ENCODE measurements at places on chromosomes 3 and 15.
A peak's percentile ranks its signal among the peaks of the same experiment; 100 is the strongest.

GRCh38 chr3:29169451-29169850, 111.4 kb upstream of the RBMS3 start:
- DNase-seq, result no peak

GRCh38 chr3:21729331-21729730, 21.7 kb downstream of the ZNF385D start:
- no peak for DNase-seq

DNA sequence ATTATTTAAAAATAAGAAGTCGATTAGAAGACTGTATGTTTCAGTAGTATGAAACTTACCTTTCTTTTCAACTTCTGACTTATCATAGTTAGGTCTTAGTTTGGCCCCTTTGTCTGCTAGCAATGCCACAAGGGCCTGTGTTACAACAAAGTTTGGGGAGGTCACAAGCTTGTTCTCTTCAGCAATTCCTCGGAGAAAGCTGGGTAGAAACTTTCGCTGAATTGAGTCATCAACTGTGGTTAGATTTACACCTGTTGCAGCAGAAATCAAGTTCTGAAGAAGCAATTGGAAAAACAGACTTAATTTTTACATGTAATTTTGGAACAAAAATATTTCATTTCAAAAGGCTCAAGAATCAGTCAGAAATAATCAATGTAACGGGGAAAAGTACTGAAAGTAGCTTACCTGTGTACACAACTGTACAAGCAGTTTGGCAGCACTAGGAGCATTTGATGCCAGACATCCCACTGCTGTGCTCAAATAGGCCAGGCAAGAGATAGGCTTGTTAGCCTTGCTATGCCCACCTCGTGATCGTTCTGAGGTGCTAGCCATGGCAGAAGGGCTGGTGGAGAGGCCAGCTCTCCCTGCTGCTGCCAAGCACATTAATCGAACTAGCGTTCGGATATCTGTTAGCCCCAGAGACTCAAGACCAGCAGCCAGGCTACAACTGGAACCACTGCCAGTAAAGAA, 58.6 kb downstream of the FBXL22 start:
- DNase-seq, result no peak

- no peak for DNase-seq
These were observed 148.2 kb downstream of the PDE8A start for GRCh38 chr15:85129881-85130280.

- DNase-seq, result no peak
These were observed 2.2 kb downstream of the FURIN start for GRCh38 chr15:90870354-90871138.

- DNase-seq, result no peak
These were observed 173.9 kb upstream of the CD96 start for GRCh38 chr3:111368056-111368455.

DNA sequence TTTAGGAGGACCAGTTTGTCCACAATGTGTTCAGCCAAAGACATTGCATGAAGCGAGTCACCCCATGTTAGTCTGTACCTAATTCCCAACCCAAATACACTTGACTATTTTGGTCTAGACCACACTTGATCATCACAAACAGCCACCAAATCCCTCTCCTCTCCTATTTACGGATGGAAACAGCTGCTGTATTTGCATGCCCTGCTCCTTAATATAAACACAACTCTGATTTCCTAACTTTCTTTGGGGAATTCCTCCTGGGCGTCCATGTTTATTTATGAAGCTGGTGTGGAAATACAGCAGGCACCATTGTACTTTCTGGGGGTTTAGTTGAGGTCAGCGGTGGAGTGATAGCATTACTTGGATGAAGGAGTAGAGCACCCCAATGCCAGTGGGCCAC, 235.2 kb downstream of the TLE3 start:
- DNase-seq, result no peak

DNA sequence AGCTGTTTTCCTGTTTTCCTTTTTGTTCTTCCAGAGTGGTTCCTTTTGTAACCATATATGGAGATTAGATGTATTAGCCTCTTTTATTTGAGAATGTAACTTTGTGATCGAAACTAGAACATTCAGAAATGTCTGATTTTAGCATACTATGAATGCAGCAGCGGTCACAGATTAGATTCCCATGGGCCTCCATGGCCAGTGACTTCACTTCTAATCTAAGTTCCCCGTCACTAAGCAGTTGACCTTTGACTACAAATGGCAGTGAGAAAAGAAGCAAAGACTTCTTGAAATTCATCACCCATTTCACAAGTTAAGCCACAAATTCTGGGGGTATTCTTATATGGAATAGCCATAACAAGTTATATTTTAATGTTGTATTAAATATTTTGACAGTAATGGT, 114.6 kb upstream of the FLNB start:
- no peak for DNase-seq

DNA sequence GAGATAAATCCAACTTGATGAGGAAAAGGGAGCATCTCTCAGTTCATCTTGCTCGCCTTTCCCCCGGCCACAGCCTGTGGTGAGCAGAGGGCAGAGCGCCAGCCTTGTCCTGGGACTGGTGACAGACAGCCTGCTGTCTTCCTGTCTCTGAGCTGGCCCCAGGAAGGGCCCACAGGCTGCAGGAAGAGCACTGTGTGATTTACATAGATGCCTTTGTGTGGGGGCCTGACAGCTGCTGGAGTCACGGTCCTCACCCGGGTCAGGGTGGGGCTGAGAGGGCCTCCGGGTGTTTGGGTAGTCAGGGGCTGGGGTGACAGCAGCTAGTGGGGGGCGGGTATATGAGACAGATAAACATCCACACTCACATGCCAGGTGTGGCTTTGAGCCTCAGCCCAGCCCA, 29.3 kb downstream of the PLA2G4D start:
- peak; percentile 5 for DNase-seq

DNA sequence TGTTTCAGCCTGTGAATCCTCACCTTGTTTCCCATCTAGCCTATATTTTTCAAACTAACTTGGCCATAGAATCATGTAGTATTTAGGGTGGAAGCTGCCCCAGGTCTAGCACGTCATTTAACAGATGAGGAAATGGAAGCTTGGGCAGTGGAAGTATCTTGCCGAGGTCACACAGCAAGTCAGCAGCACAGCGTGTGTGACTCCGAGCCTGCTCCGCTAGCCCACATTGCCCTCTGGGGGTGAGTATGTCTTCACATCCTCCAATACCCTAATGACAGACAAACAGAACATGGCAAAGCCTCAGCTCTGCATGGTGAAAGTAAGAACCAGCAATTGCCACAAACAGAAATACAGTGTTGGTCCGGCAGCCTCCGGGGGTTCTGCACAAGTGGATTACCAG, 2.2 kb upstream of the CCR5 start:
- DNase-seq, result no peak

DNA sequence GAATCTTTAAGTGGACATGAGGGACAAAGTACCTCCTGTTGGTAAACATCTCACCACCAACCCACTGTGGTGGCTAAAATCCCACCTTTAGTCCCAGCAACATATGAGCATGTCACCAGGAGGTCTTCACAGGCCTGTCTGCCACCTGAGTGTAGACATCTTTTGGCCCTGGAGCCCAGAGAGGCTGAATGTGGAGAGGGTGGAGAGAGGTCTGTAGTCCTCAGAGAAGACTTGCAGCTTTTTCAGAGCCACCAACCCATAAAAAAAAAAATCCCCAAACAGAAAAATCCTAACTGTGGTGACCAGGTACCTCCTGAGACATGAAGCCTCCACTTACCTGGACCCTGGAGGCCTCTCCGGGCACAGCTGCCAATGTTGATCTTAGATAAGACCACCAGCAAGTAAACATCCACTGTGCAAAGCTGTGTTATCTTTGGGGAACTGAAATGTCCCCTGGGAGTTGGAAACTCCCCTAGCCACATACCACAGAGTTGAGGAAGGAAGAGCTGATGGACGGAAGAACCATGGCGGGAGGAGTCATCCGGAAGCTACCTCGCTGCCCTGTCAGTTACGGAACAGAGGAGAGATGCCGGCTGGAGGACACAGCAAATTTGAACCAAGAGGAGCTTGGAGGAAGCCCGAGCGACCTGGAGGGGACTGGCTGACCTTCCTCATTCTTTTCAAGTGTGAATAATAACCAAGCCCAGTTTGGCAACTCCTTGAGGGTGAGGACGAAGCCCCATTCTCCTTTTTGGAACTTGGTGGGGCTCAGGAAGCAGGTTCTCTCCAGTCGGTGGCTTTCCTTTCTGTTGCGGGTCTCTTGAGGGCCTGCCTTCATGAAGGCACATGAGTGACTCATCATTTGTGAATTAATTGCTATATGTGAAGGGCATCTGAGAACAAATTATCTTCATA, at the start of gene GHRL:
Gene GHRL, minus strand, starts transcription at position 443 of the 915 bp plus-strand sequence. CDS start 2,767 bp downstream, outside the sequence.
- no peak for DNase-seq

GRCh38 chr15:87755226-87755625, 501.3 kb downstream of the NTRK3 start:
- DNase-seq, result peak; percentile 36

DNA sequence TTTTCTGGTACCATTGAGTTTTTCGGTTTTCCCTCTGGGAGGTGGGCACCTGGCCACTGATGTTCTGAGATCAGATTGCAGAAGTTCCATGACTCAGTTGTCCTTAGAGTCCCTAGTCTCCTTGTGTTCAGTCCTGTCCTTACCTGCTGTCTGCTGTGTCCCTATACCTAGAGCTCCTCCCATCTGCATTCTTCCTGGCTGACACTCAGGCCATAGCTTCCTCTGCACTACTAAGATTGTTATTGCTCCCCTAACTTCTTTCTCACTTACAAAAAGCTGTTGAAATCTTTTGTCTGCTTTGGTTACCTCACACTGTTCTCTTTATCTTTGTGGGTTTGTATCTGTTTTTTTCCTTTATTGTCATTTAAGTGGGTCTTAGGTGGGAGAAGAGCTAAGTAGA, 13.2 kb downstream of the USP3 start:
- DNase-seq, result no peak

- no peak for DNase-seq
These were observed 40.6 kb downstream of the SLC25A26 start for GRCh38 chr3:66261355-66261754.

DNA sequence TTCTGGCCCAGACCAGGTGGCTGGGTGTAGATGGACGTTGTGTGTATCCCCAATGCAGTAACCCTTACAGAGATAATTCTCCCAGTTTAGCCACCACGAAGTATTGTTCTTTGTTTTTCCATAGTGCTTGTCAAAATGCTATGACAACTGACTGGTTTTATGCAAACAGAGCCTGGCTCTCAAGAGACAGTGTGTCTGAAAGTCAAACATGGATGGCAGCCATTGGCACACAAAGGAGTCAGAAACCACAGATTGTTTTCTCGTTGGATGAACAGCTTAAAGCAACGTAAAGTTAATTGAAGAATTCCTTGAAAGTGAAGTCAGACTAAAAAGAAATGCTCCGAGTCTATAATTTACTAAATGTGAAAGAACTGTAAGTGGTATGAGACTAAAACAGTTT, 91.2 kb downstream of the FILIP1L start:
- no peak for DNase-seq

GRCh38 chr15:47415539-47415971, 301.8 kb upstream of the SEMA6D start:
- DNase-seq, result no peak

- DNase-seq, result no peak
These were observed 7.3 kb downstream of the SHOX2 start for GRCh38 chr3:158098834-158099424.

DNA sequence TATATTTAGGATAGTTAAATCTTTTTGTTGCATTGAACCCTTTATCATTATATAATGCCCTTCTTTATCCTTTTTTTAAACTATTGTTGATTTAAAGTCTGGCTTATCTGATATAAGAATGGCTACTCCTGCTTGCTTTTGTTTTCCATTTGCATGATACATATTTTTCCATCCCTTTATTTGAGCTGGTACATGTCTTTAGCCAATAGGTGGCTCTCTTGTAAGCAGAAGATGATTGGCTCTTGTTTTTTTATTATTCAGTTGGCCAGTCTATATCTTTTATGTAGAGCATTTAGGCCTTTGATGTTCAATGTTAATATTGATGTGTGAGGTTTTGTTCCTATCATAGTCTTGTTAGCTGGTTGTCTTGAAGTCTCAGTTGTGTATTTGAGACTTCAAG, 99.5 kb upstream of the MCTP2 start:
- DNase-seq, result no peak

- DNase-seq, result no peak
These were observed 202.0 kb downstream of the AKAP13 start for GRCh38 chr15:85582131-85583079.

GRCh38 chr3:105866656-105867653, 1.9 kb downstream of the CBLB start:
- DNase-seq, result no peak

DNA sequence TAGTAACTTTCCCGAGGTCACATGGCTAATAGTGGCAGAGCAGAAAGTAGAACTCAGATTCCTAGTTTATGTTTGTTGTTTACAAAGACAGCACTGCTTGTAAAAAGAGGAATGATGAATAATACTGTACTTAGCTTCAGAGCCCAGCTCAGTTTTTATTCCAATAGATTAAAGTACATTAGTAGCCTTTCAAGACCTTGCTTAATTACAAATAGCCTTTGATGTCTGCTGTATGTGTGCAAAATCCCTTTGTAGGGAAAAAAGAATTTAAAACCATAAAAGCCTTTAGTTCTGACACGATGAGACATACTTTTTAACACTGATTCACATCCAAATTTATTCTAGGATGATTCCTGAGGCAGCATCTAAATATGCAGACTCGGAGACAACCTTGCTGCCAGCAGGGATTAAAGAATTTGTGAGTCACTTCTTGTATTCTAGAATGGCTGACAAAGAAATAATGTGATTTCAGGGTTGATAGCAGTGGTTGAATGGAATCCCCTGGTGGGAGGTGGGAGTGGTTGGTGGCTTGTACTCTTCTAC, 324.2 kb upstream of the TGFBR2 start:
- no peak for DNase-seq

DNA sequence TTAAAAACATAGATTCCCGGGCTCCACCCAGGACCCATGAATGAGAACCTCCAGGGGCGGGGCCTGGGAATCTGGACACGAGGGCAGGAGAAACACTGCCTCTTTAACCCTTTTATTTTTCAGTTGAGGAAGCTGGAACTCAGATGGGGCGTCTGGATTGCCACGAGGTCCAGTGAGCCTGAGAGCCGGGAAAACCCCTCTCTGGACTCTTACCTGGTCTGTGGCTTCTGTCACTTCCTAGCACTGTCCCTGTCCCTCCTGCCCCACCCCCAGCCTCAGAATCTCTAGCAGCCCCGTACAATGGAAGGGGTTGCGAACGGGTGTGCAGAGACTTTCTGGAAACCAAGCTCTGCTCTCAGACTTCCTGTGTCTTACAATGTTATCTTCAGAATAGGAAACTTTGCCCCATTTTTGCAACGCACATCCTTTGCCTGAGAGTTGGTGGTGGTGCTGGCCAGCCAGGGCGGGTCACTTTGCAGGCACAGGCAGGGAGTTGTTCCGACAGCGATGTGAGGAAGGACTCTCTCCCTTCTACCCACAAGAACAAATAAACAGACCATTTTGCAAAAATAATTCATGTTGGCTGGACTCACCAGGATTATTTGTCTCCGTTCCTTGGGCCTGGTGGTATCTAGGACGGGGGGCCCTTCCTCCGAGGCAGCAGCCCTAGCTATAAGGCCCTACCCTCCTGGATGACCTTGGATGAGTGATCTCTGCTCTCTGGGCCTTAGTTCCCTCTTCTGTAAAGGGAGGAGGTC, 59.1 kb downstream of the SMAD6 start:
- no peak for DNase-seq

GRCh38 chr3:127831723-127832172, 9.4 kb upstream of the MGLL start:
- DNase-seq, result no peak

- peak; percentile 69 for DNase-seq
These were observed 6.9 kb upstream of the FOXB1 start for GRCh38 chr15:59997070-59997701.

GRCh38 chr3:127088511-127089351, 104.2 kb upstream of the PRR23E start:
- no peak for DNase-seq

- DNase-seq, result no peak
These were observed 512.7 kb downstream of the SHQ1 start for GRCh38 chr3:72335458-72336095.

All from NCI-H1105 (cell line).